ENCODE measurements at places on chromosomes 5 and 9.

DNA sequence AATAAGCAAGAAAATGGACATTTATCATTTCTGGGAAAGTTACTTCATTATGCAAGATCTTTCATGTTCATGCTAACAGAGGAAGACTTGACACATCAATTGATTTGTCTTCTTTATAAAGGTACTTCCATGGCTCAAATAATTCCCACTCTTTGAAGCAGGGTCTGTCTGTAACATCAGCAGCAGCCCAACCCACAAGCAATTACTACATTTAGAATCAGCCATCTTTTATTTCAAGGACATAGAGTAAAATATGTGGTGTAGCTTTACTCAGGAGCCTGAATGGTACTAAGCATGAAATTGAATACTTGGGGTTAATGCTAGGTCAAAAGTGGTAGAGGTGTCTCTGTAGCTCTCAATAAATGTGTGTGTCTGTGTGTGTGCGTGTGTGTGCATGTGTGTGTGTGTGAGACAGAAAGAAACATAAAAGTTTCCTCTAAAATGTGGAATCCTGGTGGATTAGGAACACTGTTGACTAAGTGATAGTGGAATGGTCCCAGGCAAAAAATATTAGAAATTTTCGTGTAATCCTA, 581.1 kb downstream of the CAAP1 start:
- no peak for DNase-seq

GRCh38 chr9:16333691-16334090, 536.8 kb downstream of the BNC2 start:
- no peak for DNase-seq

- DNase-seq: no peak
These were observed 744.2 kb downstream of the MTRR start for GRCh38 chr5:8613078-8613685.

DNA sequence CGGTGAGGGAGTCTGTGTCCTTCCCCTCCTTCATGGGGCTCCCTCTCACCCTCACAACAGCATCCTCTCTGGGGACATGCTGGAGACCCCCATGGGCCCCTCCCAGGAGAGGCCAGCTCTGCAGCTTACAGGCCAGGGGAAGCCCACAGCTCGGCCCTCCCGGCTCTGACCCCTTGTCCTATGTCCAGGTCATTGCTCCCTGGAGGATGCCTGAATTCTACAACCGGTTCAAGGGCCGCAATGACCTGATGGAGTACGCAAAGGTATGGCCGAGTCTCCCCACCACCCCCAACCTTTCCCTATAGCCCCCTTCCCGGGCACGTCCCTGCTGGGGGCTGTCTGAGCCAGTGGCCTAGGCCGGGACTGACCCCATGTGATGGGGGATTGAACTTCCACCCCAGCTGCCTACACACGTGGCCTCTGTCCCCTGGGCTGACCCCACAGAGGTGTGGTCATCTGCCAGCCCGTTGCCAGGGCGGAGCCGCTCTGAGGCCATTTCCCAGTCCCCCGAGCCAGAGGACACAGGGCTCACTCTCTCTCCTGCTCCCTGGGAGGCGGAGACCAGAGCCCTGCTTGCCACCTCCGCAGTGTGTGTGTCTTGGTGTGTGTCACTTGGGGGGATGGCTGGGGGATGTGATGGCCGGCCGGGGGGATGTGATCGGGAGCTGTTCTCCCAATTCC, 21.9 kb downstream of the ASS1 start:
- no peak for DNase-seq

- DNase-seq: no peak
These were observed 256.2 kb downstream of the ARHGAP26 start for GRCh38 chr5:143026380-143026779.

DNA sequence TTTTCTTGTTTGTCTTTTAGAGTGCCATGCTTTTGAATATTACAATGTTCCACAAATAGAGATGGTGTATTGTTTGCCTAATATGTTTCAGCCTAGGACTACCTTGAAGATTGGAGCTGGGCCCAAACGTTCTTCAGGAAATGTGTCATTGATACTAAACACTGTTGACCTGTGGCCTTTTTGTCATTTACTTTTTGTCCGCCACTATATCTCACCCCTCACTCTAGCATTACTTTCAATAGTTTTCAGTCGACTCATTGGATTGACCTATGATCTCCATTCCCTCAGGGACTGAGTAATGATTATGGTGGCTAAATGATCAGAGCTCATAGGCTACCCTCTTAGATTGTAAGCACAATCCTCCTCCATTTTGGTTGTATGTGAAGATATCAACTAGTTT, 115.8 kb downstream of the NUDT12 start:
- no peak for DNase-seq

GRCh38 chr5:115541611-115542010, 3.0 kb downstream of the FEM1C start:
- no peak for DNase-seq

DNA sequence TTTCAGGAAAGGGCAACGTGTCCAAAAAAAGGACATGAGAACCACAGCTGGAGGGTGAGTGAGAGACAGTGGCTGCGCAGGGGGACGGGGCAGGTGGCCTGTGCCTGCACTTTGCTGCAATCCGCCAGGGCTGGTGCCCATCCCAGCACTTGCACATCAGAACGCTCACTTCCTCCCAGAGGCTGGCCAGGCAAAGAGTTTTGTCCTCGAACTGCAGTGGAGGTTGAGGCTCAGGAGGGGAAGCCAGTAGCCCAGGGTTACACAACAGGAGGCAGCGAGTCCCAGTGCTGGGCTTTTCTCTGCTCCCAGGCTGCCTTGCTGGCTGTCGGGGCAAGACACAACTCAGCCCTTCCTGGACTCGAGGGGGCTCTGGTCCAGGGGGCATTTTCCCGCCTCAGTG, 33.1 kb downstream of the CRB2 start:
- no peak for DNase-seq

GRCh38 chr9:12884736-12885395, 110.0 kb downstream of the LURAP1L start:
- no peak for DNase-seq

GRCh38 chr5:74375271-74375670, 265.3 kb downstream of the ENC1 start:
- no peak for DNase-seq

GRCh38 chr5:148931453-148932057, 105.1 kb downstream of the ADRB2 start:
- DNase-seq: no peak

DNA sequence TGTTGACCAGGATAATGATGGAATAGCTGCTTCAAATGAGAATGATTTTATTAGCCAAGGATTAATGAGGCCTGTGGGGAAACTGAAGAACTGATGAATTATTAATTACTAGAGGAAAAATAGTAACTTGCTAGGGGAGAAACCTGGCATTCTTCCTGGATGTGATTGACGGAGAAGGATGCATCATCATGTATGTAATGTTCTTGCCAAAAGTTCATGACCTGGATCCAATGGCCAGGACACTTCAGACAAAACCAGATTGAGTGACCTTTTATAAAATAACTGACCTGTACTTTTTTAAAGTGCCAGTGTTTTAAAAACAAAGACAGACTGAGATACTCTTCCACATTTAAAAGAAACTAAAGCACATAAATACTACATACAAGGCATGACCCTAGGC, 23.7 kb downstream of the KIAA1191 start:
- no peak for DNase-seq

DNA sequence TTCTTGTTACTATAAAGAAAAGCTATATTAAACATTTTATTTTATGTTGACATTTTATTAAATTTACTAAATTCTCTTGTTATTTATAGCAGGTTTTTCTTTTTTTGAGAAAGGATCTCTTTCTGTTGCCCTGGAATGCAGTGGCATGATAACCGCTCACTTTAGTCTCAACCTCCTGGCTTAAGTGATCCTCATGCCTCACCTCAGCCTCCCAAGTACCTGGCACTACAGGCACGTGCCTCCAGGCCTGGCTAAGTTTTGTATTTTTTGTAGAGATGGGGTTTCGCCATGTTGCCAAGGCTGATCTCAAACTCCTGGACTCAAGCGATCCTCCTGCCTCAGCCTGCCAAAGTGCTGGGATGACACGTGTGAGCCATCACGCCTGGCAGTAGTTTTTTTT, 280.2 kb upstream of the C9orf72 start:
- DNase-seq: no peak

GRCh38 chr9:129806061-129806460, 3.1 kb downstream of the TOR1B start:
- DNase-seq: no peak

GRCh38 chr5:96157841-96158291, 196.2 kb upstream of the ELL2 start:
- DNase-seq: no peak

DNA sequence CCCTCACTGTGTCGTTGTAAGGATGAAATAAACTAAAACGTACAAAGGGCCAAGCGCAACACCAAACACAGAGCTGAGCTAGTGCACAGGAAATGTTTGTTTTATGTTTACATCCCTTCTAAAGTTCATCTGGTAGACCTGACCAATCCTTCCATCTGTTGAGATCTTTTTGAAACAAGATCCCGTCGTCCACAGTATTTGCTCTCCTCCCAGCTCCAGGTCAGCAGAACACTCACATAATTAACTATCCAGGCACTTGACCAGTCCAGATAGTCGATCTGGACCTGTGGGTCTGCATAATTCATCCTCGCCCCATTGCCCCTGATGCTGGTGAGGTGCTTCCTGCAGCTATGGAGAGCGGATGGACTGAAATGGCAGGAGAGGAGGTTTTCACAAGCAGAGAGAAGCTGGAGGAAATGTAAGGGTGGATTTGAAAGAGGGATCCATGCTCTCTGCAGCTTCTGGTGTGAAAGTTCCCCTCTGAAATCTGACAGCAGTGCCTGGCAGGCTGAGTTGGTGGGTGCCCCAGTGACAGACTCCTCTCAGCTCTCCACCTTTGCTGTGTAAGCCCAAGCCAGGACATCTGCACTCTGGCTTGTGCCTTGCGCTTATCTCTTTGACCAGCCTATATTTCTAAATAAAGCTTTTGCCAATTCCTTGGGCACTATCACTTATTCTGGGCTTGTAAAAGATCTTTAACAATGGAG, 102.4 kb downstream of the TTLL11 start:
- no peak for DNase-seq

GRCh38 chr9:32841314-32841713, 58.0 kb downstream of the TMEM215 start:
- no peak for DNase-seq

- DNase-seq: peak; percentile 1
These were observed 75.2 kb upstream of the SMARCA2 start for GRCh38 chr9:1939926-1940368.

DNA sequence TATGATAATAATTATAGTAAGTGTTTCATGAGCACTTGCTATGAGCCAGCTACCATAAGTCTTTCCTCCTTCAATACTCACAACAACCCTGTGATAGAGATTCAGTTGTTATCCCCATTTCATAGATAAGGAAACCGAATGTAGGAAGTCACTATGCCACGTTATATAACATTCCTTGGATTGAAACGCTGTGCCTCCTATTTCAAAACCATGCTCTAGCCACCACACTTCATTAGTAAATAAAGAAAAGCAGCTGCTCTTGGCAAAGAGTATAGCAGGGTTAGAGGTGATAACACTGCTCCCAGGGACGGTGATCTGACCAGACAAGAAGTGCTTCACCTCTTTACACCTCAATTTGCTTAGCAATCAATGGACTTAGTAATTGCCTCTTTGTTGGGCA, 5.5 kb downstream of the ADAMTS12 start:
- no peak for DNase-seq

GRCh38 chr5:126909856-126910255, 120.5 kb downstream of the MARCHF3 start:
- no peak for DNase-seq

GRCh38 chr5:176440927-176441706, 7.1 kb upstream of the FAF2 start:
- no peak for DNase-seq

- DNase-seq: no peak
These were observed 41.3 kb upstream of the MAST4 start for GRCh38 chr5:66554884-66555283.

- DNase-seq: no peak
These were observed 270.8 kb upstream of the DAPK1 start for GRCh38 chr9:87226896-87227295.

DNA sequence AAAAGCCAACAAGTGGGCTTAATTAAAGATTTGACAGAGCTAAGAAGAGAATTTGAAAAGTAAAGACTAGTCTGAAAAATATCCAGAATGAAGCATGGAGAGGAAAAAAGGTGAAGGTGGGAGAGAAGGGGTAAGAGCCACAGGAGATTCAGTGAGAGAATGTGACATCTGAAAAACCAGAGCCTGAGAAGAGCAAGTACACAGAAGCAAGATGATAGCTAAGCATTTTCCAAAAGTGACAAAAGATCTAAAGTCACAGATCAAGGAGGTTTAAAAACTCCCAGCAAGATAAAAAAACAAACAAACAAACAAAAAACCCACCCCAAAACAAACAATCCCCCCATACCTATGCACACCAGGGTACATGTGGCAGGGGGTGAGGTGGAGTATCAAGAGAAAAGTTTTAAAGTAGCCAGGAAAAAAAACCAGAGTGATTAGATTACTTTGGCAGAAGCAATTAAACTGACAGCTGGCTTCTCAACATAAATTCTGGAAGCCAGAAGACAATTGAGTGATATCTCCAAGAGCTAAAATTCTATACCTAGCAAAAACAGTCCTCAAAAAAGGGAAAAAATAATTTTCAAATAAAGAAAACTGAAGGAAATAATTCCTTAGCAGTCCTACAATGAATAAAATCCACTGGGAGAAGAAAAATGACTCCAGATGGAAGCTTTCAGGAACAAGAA, 111.4 kb downstream of the RAPGEF6 start:
- no peak for DNase-seq

DNA sequence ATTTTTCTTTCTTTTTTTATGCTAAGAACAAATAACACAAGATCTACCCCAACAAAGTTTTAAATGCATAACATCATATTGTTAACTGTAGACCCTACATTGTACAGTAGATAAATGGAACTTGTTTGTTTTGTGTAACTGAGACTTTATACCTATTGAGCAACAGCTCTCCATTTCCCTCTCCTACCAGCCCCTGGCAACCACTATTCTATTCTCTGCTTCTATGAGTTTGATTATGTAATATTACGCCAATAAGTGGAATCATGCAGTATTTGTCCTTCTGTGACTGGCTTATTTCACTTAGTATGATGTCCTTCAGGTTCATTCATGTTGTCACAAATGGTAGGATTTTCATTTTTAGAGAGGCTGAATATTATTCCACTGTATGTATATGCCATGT, 308.2 kb upstream of the PRR16 start:
- no peak for DNase-seq

DNA sequence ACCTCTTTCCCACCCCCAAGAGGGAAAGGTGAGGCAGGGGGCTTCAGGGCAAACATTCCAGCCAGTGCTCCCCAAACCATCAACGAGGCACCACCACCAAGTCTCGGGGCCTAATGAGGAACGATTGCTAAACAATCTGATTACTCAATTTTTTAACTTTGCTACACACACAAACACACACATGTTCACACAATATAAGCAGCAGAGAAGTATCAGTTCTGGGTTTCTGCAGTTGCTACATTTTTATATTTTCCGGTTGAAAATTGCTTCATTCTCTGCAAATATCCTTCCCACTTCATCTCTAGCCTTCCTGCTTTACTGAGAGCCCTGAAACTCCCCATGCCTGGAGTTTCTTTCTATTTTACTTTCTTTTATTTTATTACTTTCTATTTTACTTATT, 60.2 kb downstream of the FEM1C start:
- DNase-seq: no peak

- DNase-seq: no peak
These were observed 197.1 kb downstream of the NR3C1 start for GRCh38 chr5:143206196-143207053.

- DNase-seq: no peak
These were observed 368 bp downstream of the SH3TC2 start for GRCh38 chr5:149062371-149063016.

- DNase-seq: no peak
These were observed 240.9 kb downstream of the GAS1 start for GRCh38 chr9:86706391-86706790.

GRCh38 chr5:32190095-32190494, 16.0 kb upstream of the GOLPH3 start:
- no peak for DNase-seq

Data from stimulated activated CD8-positive, alpha-beta memory T cell treated with anti-CD3 and anti-CD28 coated beads, Interleukin-7, amount 100 ng/mL, for 48 hours (primary cell).